A549 (cell line): ENCODE measurements at places on chromosomes 3 and 15.

DNA sequence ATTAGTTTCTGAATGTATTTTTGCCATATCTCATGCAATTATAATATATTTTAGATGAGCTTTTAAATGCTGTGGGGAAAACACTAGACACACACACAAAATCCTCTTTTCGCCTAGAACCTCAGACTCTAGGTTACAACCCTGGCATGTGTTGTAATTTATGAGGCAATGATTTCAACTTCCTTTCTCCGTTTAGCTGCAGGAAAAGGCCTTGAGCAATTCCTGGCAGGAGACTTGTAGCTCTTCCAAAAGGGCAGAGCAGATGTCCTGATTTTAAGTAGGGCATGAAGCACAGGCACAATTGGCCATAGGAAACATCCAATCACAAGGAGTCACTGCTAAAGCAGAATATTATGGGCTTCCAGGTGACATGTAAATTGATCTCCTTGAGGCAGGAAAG, 82.0 kb downstream of the GPR156 start:
- no peak for DNase-seq

GRCh38 chr15:60218256-60218655, 179.5 kb downstream of the ANXA2 start:
- DNase-seq = no peak

DNA sequence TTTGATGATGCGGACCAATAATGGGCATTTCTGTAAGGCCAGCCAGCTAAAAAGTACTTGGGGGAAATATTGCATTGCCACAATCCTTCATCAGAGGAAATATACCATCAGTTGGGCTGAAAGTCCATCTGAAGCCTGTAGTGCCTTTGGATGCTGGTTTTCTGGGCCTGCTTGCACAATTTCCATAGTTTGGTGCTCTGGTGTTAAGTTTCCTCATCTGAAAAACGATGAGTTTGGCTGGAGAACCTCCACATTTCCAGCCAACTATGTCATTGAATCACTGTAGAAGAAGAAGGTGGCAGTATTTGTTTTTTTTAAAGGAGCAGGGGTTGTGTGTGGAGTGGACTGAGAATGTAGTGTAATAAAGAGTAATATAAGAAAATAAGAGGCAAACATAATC, 10.1 kb downstream of the CCNB2 start:
- no peak for DNase-seq

- no peak for DNase-seq
Measured at GRCh38 chr3:128482175-128482574, 10.8 kb downstream of the GATA2 start.

DNA sequence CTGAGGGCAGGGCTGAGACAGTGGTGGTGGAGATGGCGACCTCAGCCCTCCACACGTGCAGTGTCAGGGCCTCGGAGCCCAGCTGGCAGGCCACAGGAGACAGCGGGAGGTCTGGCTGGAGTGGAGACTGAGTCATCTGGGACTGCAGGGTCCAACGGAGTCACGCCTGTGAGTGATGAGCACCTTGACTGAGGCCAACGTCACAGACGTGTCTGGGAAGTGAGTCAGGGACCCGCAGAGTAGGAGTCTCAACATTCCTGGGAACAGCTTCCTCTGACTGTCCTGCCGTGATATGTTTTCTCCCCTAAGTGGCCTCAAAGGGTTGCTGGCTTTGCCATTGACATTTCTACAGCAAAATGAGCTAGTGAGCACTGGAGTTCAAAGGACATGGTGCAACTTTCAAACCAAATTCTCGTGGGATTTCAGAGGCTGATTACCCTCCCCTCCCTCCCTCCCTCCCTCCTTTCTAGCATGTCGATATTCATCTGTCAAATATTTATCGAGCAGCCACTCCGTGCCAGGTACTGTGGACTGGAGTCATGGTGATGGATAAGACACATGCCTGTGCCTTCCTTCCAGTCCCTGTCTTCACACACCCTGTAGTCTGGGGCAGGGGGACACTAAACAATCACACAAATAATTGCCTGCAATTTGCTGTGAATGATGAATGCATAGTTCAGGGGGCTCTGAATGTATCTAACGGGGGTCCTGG, 53.3 kb upstream of the AMOTL2 start:
- peak; percentile 70 for DNase-seq

DNA sequence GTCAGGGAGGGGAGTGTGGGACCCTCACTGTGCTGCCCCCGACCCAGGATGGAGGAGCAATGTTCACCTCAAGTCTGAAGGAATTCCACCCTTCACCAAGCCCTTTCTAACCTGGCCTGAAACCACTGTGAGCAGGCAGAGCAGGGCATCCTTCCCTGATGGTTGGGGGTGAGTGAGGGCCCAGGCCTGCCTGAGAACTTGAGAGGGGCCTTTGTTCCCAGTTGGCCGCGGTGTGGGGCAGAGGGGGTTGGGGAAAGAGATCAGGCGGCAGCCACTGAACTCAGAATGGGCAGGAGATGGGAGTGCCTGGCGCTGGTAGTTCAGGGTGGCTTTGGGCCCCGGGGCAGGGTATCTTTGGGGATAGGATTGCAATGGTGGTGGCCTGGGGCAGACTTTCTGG, 103.5 kb upstream of the RPL32 start:
- DNase-seq = no peak

GRCh38 chr3:124700880-124701684, 29.2 kb upstream of the UMPS start:
- no peak for DNase-seq

DNA sequence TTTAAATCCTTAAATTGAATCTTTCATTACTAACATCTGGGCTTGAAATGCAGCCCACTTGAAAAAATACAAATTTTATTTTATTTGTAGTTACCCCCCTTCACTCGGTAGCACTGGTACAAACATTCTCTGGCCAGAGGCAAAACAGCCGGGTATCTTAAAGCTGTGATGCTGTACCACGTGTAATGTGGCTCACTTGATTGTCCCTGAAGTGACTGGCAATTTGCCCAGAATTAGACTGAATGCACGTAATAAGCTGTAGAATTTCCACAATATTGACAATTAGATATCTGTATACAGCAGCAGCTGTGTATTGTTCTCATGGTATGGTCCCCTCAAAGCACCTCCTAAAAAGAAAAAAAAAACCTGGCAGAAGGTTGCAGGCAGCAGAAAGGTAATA, 192.8 kb upstream of the TBC1D5 start:
- no peak for DNase-seq

GRCh38 chr3:127428344-127428997, 140.6 kb upstream of the PRR20G start:
- no peak for DNase-seq

DNA sequence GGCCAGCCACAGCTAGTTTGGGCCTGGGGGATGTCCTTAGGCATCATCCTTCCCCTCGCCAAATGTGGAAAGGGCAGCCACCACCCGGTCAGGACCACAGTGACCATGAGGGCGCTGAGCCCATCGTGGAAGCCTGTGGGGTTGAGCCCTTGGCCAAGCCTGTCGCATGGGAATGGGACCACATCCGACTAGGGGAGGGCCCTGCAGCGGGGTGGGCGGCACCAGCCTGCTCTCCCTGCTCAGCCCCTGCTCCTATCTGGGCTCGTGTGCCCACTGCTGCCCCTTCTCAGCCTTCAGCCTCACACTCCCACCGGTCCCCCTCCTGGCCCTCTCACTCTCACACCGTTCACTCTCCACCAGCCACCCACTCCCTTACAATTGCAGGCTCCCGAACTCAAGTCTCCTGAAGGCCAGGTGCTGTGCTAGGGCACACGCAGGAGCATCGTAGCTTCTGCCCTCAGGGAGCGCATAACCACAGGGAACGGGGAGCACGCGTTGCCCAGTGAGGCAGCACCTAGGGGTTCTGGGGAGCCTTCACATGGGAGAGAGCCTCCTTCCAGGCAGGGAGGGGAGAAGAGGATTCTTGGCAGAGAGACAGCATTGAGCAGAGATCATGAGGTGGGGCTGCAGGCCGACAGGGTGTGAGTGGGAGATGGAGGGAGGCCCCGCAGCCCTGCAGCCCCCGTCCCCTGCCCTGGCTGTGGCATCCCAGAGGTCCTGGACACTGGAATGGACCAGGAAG, 26.1 kb downstream of the LOXL1 start:
- DNase-seq = no peak

DNA sequence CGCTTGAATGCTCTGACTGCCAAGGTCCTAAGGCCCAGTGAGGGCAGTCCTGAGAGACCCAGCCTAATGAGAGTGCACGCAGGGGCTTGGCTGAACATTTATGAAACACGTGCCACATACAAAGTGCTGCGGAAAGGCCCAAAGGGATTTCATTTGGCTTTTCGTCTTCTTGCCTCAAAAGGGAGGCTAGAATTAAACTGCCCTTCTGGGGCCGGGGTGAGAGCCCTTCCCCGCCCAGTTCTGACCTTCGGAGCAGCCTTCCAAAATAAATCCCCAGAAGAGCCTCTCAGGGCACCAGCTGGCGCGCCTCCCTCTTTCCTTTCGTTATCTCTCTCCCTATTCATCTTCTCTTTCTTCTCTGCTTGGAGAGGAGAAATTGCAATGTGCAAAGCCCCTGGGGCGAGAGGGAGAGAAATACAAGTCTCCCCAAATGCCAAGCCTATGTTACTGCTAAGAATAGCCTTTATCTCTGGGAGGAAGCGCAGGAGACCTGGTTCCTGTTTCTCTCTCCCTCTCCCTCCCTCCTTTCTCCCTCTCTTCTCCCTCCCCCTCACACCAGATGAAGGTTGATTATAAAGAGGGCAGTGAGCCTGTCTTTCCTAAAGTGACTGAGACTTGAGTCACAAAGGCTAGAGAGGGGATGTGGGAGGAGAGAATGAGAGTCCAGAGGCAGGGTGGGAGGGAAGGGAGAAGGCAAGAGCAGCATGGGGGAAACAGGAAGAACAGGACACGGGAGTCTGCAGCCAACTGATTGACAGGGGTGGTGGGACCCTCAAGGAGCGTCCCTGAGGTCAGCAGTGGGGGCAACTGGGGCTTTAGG, 36.7 kb upstream of the NDUFB4 start:
- DNase-seq = no peak

DNA sequence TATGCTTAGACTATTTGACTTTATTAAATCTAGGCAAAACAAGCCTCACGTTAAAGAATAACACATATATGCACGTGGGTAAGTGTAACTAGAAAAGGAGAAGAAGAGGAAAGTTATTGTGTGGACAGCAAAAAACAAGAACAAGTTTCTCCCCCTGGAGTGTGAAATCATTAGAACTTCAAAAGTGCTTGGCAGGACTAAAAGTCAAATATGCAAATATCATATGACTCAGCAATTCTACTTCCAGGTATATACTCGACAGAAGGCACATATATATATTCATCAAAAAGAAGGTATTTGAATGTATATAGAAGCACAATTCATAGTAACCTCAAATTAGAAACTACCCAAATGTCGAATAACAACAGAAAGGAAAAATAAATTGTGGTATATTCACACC, 68.9 kb upstream of the STXBP5L start:
- DNase-seq = no peak

GRCh38 chr3:118466795-118467330, 567.8 kb downstream of the IGSF11 start:
- no peak for DNase-seq

DNA sequence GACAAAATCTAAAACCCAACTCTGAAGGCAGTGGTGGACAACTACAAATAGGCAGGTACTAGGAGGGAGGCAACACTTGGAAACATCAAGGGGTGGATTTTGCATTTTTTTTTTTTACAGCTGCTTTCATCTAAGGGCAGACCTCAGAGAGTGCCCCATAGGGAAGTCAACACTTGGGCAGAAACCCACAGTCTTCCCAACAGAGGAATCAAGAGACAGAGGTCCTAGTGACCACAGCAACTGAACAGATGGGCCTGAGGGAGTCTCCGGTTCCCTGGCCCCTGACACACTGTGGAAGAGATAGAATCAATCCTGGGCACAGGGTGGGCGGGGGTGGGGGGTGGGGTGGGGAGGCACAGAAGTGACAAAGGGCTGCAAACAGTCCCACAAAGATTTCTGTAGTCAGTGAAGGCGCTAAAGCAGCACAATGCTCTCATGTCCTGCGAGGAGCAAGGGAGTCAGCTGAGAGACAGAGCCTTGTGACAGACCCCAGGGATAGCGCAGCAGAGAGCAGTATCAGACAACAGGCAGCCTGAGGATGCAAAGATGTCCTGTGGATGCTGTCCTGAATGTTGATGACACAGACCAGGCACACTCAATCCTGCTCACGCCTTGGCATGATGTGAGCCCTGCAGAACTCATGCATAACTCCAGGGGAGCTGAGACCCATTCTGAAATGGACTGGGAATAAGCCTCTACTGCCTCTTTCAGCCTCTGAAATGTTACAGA, 6.9 kb upstream of the RFTN1 start:
- DNase-seq = no peak

- DNase-seq = no peak
Measured at GRCh38 chr15:43213466-43213865, 7.4 kb downstream of the EPB42 start.

DNA sequence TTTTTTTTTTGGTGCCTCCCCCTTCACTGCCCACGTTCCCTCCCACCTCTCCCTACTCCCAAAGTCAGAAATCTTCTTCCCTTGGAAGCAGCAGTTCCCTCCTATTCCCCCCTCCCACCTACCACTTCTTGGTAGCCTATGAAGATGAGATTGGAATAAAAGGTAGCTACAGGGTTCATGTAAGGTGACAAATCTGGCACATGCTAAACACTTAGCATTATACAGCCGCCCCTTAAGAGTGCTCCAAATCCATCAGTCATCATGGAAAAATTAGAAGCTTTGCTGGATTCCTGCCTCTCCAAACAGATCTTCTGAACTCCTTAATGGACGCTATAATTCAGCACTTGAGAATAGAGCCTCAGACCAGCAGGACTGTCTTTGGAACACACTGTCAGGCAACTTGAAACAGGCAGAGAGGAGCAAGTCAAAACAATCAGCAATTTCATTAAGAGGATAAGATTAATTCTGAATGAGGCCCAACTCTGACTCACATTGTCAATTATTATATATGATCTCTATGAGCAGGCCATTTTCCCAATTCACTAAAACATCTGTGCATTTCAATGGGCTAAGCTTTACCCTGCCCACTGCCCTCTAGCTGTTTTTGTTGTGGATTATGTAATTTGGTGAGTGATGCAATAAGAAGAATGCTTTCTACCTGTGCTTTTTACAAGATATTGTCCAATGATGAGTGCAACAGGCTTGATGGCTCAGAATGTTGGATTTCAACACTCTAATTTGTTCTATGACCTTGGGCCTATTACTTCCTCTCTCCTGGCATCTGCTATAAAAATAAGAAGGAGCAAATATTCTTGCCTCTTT, 34.6 kb upstream of the SPRED1 start:
- no peak for DNase-seq

GRCh38 chr3:59153648-59154047, 103.8 kb upstream of the CFAP20DC start:
- no peak for DNase-seq

GRCh38 chr3:179812096-179812382, 159.2 kb downstream of the USP13 start:
- no peak for DNase-seq

GRCh38 chr3:130709671-130710070, 37.0 kb downstream of the PIK3R4 start:
- DNase-seq = no peak

DNA sequence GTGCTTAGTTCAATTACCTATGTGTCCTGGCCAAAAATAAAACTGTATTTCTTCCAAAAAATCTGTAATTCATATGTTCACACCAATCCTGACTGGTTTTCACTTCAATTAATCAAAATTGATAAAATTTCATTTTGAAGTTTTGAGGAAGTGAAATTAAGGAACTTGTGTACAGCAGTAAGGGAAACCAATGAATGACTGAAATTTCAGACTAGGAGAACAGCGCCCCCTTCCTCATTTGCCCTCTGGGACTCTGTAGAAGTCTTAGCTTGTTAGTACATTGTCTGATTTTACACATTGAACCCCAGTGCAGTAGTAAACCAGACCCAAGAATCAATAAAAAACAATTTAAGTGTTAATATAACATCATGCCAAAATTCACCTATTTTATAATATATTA, 495.3 kb upstream of the AGTR1 start:
- no peak for DNase-seq
